ENCODE measurements at places on chromosomes 3 and 15.

DNA sequence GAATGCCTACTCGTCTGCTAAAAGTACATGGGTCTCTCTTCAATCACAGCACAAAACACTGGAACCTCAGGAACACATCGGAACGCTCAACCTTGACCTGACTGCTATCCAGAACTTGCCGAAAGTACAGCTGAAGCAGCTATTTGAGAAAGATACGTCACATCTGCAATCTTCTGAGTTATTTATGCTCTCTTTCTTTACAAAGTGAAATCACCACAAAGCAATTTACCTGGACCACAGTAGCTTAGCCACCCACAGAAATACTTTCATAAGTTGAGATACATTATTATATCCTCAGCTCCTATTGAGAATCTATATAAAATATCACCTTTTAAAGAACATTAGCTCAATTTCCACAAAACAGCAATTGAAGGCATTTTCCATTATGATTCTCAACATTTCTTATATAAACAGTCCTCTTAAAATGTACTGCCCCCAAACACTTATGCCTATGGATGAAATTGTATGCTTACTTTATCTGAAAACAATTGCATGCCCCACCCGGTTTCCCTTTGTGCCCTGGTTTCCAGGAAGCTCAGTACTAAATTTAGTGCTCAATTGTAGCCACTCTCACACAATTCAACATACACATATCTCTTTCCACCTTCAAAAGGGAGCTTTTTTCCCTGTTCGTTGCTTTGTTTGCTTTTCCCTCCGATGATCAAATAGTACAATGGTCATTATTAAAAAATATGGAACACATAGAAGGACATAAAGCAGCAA, 31.8 kb downstream of the HEG1 start:
- DNase-seq = peak; percentile 32

GRCh38 chr3:97950360-97950759, 21.9 kb downstream of the RIOX2 start:
- DNase-seq = no peak

DNA sequence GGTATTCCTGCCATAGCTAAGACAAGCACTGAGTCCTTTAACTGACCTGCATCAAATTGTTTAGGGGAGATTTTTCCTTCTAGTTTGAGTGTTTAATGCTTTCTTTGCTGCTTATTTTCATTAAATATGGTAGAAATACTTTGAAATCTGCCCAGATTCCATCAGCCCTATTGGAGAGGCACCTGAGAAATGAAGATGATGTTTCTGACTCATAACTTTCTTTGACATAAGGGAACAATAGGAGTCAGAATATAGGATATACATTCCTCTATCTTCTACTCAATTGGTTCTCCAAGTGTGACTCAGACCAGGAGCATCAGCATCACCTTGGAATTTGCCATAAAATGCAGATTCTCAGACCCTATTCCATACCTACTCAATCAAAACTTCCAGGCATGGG, 27.4 kb downstream of the BTD start:
- no peak for DNase-seq

GRCh38 chr15:49075881-49076280, 29.6 kb upstream of the SECISBP2L start:
- DNase-seq = no peak
